ENCODE measurements at places on chromosomes 13 and 19.

DNA sequence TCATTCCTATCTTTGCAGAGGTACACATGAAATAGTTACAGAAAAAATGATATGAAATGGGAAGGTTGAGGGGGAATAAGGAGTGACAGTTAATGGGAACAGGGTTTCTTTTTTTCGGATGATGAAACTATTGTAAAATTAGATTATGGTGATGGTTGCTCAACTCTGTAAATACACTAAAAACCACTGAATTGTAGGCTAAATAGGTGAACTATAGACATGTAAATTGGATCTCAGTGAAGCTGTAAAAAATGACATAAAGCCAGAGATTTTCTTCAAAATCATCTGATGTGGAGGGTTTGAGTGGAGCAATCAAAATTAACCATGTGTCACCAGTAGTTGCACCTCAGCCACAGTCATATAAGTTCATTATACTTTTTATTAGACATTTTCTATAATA is 6.6 kb upstream of the FLT3 start:
- no peak for DNase-seq

- no peak for DNase-seq
These were observed 781 bp upstream of the SPRYD7 start for GRCh38 chr13:49936968-49937273.

DNA sequence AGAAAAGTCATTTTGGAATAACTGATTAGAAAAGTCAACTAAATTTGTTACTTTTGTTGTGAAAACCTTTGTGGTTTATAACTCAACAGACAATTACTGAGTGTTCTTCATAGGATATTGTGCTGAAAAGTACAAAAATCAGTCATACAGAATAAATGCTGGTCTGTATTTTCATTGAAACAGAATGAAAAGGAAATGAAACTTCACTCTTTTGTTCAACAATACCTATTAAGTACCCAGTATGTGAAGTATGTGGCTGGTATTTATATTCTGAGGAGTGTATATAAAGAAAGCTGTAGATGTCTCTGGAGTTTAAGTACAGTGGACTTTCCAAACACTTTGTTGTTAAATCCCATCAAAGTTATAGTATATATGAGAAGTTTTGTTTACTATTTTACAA is 828.4 kb upstream of the ATXN8OS start:
- no peak for DNase-seq

GRCh38 chr13:20460761-20461160 is 64.9 kb downstream of the CRYL1 start:
- DNase-seq, result no peak

- DNase-seq, result no peak
These were observed 2215.4 kb upstream of the PCDH20 start for GRCh38 chr13:63631006-63631405.

DNA sequence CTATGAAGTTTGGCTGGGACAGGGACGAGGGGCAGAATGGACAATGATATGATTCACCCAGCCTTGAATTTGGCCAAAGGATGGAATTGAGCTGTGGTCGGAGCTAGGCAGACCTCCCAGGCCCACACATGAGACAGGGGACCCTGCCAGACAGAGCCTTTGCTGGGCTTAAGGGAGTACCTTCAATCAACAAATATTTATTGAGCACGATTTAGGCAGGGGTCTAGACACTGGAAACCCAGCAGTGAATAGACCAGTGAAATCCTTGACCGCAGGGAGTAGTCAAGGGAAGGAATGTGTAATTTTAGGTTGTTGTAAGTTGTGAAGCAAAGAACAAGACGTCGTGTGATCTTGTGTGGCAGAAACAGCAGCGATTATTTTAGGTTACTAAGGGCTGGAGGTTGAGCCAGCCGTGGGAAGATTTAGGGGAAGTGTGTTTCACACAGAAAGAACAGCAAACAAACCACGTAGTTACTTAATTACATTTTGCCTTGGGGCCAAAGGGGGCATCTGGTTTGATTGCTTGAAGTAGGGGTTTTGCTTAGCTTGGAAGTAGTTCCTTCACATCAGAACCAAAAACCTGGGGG is 16.9 kb upstream of the AP1M2 start:
- no peak for DNase-seq

- DNase-seq, result no peak
These were observed 917 bp upstream of the CLPTM1 start for GRCh38 chr19:44954278-44954648.

DNA sequence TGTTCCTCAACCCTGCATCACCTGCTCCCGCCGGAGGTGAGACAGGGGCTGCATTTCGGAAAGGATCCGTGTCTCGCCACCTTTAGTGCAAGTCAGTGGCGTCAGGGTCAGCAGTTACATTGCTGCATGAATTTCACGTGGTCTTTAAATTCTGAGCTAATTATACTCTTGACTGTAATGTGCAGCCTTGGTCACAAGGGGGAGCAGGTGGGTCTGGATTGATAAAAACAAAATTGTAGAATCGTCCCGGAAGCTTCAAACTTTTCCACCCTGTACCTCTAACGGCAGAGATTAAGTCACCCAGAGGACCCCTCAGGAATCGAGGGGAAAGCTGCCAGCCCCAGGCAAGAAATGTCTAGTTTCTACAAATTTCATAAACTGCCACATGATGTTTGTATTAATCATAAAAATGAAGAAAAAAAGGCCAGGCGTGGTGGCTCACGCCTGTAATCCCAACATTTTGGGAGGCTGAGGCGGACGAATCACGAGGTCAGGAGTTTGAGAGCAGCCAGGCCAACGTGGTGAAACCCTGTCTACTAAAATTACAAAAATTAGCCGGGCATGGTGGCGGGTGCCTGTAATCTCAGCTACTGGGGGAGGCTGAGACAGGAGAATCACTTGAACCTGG is 20.2 kb downstream of the BBC3 start:
- peak; percentile 62 for DNase-seq

- no peak for DNase-seq
These were observed 7.0 kb downstream of the PGLYRP1 start for GRCh38 chr19:46015687-46016425.

DNA sequence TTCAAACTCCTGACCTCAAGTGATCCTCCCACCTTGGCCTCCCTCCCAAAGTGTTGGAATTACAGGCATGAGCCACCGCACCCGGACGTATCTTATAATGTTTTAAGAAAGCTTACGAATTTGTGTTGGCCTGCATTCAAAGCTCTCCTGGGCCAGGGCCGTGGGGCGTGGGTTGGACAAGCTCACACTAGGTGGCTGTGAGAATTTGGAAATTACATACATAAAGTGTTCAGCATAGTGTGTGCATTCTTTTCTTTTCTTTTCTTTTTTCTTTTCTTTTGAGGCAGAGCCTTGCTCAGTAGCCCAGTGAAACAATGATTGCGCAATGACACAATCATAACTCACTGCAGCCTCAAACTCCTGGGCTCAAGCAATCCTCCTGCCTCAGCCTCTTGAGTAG is 2.6 kb downstream of the ZSWIM4 start:
- DNase-seq, result no peak

- DNase-seq, result no peak
These were observed 3.3 kb upstream of the AP3D1 start for GRCh38 chr19:2154587-2155075.

DNA sequence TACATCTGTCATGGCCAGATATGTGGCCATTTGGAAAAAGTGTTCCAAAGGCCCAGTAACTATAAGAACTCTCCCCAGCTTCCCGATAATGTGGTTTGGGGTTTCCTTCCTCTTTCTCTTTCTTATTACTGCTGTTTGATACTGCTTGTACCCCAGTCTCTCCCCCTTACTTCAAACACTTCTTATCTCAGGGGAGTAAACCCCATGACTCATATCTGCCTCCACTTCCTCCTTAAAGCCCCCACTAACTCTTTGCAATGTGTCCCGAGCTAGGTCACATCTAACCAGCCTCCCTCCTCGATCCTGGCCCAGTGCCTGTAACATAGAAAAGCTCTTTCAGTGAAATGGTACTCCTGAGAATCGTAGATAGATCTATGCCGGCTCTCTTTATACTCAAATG is 82.4 kb upstream of the STARD13 start:
- DNase-seq, result no peak

- DNase-seq, result no peak
These were observed 1.9 kb upstream of the CRX start for GRCh38 chr19:47819858-47820257.

GRCh38 chr13:48346583-48346982 is 43.0 kb downstream of the RB1 start:
- DNase-seq, result no peak

- DNase-seq, result peak; percentile 83
These were observed at the start of gene ZNF584 for GRCh38 chr19:58408152-58409009. ZNF584 (plus strand) TSS chr19:58408649; CDS start chr19:58409148, 499 bp downstream.

- DNase-seq, result no peak
These were observed 6.8 kb downstream of the PDE4A start for GRCh38 chr19:10427169-10427568.

GRCh38 chr13:28493740-28494503 is 1.0 kb downstream of the FLT1 start:
- no peak for DNase-seq

DNA sequence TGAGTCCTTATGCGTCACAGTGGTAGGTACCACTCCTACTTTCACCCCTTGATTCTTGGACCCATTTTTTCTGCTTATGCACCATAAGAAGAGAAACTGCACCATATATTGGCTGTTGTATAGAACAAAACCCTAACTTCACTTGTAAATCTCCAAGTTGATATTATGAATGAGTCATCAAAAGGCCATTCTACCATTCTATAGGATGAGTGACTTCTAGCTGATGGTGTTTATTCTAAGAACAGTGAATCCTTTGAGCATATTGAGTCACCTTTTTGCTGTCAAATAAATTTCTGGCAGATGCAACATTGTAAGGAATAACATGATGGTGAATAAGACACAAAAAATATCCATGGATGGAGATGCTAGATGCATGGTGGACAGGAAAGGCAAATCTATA is 57.7 kb downstream of the POLR1D start:
- DNase-seq, result no peak

DNA sequence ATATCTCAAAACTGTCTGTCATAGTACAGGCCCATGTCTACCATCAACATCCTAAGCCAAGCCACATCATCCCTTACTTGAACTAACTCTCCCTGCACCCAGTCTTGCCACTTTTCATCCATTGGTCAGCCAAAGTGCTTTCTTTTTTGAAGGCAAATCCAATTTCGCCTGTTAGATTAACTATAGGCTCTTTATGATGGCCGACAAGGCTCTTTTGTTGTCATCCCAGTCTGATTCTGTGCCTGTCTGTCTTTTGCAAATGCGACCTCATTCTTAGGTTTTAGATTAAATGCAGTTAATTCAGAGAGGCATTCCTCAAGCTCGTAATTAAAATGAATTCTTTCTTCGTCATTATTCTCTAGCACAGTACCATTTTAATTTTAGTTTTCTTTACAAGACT is 148.3 kb downstream of the HS6ST3 start:
- DNase-seq, result no peak

DNA sequence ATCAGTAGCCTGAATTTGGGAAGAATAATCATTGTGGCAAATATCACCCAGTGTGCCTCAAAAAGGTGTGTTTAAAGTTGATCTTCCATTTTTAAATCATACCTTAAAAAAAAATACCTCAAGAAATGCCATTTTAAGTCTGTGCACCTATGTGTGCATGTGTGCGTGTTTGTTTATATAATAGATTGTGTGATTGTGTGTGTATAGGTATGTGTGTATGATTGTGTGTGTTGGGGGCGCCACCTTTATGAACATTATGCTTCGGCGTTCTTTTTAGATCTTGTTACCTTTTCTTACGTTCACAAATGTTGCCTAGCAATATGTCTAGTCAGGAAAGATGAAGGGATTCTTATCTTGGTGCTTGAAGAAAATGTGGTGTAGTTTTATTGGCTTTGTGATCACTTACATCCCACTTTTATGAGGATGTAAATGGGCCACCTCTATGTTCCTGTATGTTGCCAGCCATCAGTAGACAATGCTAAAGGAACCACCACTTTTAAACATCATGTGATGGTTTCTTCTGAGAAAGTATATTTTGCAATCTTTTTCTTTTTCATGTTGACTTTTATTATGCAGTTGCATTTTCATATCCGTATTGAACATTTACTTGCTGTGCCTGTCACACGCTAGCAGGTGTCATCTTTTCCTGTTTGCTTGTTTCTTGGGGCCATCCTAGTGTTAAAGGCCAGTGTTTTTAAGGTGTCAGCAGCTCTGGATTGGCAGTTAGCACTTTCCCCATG is 2.2 kb upstream of the IRS2 start:
- no peak for DNase-seq

- DNase-seq, result peak; percentile 82
These were observed 38.2 kb downstream of the NFIC start for GRCh38 chr19:3404324-3405260.

DNA sequence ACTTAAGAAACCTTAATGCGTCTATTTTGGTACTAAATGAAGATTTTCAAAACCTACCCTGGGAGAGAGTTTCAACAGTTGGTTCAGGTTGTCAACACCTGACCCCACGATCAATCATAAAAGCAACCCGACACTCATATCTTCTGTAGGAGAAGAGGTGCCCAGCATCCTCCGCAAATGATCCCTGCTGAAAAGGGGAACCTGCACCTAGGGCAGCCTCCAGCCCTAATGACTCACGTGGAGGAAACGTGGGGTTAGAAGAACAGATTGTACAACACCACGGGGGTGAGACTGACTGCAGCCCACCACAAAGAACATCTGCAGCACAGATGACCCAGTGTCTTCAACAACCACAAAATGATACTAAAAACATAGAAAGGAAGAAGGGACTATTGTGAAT is 116.3 kb downstream of the RAB20 start:
- no peak for DNase-seq

DNA sequence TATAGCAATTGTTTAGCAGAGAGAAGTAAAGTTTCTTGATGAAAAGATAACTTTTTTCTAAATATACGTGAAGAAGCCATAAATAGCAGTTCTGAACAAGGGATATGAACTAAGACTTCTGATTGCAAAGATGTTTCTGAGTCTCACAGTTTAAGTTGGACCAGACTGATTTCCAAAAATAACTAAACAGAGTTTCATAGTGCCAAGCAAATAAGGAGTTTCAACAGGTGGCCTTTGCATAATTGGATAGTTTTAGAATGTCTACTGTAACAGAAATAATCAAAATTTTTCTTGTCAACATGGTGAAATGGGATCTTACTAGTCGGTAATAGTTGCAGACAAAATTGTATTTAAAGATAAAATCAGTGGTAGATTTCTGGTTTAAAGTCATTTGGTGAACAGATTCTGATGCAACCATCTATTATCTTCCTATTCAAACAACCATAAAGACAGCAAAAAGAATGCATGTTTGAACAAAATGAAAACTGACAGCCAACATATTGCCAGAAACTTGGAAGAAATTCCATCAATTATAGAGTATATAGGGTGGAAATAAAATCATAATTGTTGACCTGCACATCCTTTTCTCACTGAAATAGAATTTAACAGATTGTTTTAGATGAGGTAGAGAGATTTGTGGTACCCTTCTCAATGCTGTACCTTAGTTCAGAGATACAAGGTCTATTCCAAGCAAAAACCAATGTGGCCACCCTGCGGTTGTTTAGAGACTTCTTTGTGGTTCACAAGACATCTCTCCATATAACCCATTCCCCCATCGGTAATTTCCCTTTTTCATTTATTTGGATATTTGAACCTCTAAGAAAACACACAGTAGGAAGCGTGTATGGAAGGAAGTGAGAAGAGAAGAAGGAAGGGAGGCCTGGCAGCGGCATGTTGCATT is 275.3 kb downstream of the COG6 start:
- DNase-seq, result no peak
